ENCODE measurements at places on chromosomes 3 and 15.

DNA sequence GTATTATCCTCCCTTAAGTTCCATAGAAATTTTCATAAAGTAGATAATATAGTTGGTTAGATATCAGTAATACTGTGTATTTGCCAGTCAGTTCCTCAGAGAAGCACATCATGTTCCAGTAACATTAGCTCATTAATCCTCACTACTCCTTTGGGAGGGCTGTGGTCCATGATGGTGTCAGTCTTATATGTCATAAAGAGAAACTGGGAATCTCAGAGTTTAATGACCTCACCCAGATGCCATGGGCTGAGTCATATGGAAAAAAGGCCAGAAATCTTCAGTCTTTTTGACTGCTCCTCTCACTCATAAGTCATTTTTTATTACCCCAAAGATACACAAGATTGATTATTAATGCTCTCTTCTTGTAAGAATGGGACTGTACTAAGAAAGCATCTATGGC lies 188.6 kb downstream of the CHL1 start:
- DNase-seq, result no peak

DNA sequence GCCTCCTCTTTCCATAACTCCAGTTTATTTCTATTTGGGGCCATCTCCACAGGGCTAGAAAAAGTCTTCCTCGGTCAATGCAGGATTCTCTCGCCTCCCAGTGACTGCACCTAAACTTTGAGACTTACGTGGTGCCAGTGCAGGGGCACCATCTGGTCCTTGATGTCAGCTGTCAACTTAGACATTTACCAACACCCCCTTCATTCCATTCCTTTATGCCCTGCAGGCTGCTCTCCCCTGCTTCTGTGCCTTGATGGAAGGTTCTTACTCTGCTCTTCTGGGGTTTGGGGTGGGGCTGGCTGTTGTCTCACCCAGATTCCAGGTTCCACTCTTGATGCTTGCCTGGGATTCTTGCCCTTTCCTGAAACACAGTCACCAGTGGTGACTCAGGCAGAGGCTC lies 101.8 kb downstream of the ST8SIA2 start:
- DNase-seq, result no peak

- DNase-seq, result no peak
These were observed 31.2 kb downstream of the MAGEF1 start for GRCh38 chr3:184680385-184681345.

- no peak for DNase-seq
These were observed 353.9 kb upstream of the LMCD1 start for GRCh38 chr3:8147711-8148110.

- no peak for DNase-seq
These were observed 27.9 kb upstream of the GP9 start for GRCh38 chr3:129032716-129033115.

- no peak for DNase-seq
These were observed 28.1 kb upstream of the NEO1 start for GRCh38 chr15:73024168-73024567.

DNA sequence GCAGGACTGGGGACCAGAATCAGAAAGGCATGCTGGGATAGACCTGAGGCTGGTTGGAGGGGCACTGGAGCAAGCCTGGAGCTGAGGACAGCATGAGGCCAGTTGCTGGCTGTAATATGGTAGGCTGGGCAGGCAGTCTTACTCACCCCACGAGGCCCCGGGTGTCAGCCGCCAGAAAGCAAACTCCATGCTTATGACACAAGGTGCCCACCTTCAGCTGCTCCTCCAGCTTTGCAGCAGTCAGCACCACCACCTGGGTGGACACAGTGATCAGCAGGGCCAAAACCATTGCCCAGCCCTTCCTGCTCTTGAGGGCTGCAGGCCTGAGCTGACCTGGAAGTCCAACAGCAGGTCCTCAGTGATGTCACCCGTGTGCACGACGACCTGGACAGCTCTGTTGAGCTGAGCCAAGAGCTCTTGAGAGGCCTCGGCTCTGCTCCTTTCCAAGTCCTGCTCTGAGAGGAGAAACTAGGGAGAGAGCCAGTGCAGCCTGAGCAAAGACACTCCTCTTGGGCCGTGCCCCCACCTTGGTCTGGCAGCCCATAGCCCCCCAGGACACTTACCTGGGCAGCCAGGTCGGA lies 747 bp downstream of the UBA7 start:
- peak; percentile 1 for DNase-seq

GRCh38 chr3:11662392-11662990 lies 18.8 kb upstream of the VGLL4 start:
- DNase-seq, result no peak

- no peak for DNase-seq
These were observed 3.4 kb downstream of the TMCC1 start for GRCh38 chr3:129890125-129890524.

- no peak for DNase-seq
These were observed 293.6 kb downstream of the OCA2 start for GRCh38 chr15:27805261-27806220.

GRCh38 chr3:187977659-187978058 lies 176.3 kb upstream of the LPP start:
- DNase-seq, result no peak

- no peak for DNase-seq
These were observed 60.3 kb upstream of the SMAD6 start for GRCh38 chr15:66641485-66642315.

- peak; percentile 29 for DNase-seq
These were observed 924 bp upstream of the SIN3A start for GRCh38 chr15:75452364-75452864.

DNA sequence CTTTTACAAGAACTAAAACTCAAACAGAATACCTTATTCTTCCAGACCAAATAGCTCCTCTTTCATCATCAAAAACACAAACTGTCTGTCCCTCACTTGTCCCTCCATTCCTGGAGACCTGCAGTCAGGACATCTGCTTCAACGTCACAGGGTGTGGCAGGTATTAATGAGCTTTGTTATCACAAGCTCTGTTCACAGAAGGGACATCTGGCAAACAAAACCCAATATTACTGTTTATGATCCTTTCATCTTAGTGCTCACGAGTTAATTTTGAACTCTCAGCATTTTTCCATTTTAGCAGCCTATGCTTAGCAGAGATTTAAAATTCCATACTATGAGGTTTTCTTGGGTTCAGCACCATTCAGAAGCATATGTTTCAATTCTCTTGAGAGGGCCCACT lies 32.9 kb downstream of the AP3S2 start:
- no peak for DNase-seq

DNA sequence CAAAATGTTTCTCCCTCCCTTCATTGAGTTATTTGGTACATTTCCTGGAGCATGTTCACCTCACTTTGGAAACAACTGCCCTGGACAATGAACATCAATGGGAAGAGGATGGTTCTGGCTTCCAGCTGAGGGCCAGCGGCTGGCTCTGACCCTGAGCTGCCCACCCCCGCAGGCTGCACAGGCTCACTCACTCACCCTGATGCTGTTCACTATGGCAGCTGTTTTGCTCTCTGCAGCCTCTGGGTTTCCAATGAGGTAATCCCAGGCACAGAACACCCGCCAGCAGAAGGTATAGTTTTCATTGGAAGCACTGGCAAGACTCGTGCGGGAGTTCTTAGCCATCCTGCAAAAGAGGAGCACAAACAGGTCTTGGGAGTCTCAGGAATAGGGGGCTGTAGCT lies 17.8 kb downstream of the TMC3 start:
- no peak for DNase-seq

- DNase-seq, result peak; percentile 12
These were observed 51.6 kb upstream of the BLM start for GRCh38 chr15:90665288-90666134.

- peak; percentile 41 for DNase-seq
These were observed 514.1 kb downstream of the MAGI1 start for GRCh38 chr3:65524584-65524983.

GRCh38 chr3:53694046-53694445 lies 152.2 kb downstream of the CHDH start:
- DNase-seq, result no peak

DNA sequence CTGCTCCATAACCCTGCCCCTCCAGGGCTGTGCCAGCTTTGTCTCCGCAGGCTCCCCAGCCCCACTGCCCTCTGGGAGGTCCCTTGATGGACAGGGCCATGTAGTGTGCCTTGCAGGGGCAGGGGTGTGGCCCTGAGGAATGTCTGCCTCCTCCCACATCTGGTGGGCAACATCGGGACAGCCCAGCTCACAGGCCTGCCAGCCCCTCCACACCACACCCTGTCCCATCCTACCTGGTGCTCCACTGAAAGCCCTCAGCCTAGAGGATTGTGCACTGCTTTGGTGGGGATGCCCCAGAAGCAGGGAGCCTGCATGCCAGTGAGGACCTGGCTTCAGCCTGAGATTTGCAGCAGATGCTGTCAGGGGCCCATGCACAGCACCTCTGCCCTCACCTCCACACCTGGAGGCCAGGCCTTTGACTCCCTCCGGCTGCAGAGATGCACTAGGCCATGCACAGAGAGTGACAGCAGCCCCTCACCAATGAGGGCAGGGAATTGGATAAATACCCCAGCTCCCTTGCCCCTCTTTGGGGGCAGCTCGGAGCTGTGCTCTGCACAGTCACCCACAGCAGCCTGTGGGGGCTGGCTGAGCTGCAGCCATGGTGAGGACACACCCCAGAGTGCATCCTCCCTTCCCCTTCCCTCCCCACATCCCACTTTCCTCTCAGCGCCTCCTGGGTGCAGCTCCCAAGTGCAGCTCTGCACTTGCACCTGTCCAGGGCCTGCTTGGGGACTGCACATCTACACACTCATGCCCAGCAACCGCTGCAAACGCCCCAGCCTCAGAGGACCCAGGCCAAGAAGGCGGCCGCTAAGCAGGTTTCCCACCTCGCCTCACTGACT lies 2.7 kb downstream of the C3orf22 start:
- DNase-seq, result no peak

DNA sequence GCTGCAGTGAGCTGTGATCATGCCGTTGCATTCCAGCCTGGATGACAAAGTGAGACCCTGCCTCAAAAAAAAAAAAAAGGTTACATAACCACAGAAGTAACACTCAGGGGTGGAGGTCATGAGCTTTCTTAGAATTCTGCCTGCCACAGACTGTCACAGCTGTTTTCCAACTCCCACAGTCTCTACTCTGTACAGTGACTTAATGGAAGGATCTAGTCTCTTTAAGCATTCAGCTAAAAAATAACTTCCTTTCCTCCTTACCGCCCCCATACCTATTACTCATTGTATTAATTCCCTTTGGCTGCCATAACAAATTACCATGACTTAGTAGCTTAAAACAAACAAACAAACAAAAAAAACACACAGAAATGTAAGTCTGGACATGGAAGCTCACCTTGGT lies 99.6 kb upstream of the UBE2E1 start:
- no peak for DNase-seq

DNA sequence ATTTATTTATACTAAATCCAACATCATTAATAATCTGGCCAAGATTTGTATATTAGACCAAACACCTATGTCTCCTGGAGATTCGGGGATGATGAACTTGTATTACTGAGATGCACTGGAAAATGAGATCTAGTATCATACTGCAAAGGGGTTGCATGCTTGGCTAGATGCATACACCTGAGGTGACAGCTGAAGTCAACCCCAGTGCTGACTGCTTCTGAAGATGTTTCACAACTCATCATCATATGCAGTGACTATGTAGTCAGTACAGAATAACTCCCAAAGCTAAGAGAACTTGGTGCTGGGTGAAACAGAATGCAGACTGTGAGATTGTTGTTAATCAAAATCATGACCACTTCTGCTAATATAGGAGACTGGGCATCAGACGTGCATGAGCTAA lies 1114.2 kb downstream of the NSUN3 start:
- DNase-seq, result no peak

DNA sequence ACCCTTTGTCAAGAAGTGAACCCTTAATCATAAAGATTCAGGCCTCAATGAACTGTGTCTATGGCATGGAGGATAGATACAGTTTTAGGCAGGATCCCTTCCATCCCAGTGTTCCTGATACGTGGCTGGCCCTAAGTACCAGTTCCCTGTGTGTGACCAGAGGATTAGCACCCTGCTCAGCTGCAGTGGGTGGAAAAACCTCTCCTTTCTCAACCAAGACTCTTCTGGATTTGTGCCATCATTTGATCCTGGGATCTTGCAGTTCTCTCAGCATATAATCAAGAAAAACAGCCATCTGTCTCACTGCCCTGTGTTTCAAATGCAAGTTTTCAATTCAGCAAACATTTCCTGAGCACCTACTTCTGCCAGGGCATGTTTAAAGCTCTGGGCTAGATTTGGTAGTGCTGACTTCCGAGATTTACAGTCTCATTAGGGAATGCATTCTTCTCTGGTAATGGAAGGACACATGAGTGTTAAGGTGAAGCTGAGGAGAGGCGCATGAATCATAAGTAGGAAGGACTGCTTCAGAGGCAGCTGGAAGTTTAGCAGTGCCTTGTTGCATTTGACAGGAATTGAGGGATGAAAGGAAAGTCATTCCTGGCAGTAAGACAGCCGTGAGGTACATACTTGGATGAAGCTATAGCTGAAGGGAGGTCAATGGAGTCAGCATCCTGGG lies 388.3 kb downstream of the MFSD1 start:
- no peak for DNase-seq

DNA sequence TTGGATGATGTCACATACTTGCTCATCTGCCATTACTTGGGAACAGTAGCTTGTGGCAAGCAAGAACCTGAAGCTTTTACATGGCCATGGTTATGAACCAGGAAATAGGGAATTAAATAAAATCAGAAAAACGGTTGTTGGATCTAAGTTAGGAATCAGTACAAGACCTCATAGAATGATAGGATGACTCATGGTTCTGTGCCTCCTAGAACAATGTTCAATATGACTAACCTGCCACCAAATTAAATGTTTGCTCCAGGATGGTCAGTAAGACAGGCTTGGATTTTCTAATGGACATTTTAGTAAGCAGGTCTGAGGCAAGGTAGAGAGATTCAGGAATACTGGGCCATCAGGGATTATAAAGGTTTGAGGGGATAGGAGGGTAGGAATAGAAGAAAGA lies 218.9 kb downstream of the PLOD2 start:
- no peak for DNase-seq

DNA sequence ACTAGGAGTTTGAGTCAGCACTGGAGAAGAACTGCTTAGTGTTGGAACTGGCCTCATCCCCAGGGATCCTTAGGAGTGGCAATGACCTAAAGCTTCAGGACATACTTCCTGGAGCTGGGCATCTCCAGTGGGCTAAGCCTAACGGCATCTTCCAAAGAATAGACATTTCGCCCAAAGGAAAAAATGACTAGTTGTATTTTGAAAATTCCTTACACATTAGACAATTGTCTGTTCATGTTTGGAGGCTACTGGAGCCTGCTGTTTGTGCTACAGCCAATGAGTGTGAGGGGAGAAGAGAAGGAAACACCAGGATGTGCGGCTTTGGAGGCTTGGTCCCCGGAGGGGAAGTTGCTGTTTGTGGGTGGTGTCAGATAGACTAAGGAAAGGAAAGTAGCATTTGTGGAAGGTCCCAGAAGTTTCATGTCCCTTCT lies 77.6 kb downstream of the POLR2M start:
- DNase-seq, result no peak
